ACHN (cell line): ENCODE measurements at places on chromosomes 11 and 22.

DNA sequence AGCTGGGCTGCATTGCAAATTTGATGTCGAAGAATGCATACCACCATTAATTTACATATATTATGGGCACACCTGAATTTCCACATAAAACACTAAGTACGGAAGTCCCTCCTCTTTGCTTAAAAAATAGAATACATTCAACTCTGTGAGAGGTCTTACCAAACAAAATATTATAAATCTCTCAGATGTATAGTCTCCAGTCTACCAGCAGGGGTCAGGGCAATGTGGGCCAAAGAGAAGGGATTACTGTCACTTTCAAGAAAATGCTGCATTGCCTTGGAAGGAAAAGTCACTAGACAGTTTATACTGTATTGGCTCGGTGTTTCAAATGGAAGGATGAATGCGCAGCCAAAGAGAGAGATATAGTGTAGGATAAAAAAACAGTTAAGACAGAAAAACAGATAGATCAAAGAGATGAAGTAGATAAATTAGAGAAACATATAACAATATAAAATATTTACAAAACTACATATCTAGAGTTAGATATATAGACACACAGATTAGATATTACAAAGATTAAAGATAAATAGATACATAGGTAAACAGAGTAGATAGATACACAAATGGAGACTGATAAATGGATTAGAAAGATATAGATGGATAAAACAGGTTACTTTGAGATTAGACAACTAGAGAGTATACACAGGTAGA, 20.9 kb downstream of the SERGEF start:
- peak; percentile 52 for DNase-seq

DNA sequence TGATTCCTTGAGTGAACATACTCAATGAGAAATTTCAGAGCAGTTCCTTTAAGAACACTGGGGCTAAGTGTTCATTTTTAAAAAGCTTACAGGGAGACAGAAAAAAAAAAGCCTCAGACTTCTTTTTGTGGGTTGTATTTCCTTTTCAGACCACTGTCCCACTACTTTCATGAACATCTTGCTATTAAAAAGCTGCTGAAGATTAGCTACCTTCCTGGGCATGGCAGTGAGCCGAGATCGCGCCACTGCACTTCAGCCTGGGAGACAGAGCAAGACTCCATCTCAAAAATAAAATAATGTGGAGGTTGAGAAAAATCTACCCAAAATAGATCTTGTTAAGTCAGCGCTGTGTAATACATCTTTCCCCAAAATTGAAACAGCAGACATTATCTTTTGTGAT, 10.8 kb downstream of the TRAF6 start:
- DNase-seq: no peak

DNA sequence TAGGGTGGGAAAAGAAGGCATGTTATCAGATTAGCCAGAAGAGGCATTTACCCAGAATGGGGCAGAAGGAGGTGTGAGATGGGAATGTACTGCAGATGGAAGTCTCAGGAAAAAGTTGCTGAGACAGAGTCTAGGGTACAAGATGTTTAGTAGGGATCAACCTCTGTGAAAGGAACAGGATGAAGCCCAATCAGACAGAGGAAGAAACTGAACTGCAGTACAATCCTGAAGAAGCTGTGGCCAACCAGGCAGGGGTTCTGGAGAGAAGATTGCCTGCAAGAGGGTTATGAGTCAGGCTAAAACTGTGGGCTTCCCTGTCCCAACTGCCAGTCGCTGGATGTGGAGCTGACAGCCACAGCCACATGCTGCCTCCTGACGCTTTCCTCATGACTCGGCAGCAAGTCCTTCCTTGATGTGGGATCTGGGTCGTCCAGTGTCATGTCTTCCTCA, 64.0 kb downstream of the CWC15 start:
- no peak for DNase-seq

DNA sequence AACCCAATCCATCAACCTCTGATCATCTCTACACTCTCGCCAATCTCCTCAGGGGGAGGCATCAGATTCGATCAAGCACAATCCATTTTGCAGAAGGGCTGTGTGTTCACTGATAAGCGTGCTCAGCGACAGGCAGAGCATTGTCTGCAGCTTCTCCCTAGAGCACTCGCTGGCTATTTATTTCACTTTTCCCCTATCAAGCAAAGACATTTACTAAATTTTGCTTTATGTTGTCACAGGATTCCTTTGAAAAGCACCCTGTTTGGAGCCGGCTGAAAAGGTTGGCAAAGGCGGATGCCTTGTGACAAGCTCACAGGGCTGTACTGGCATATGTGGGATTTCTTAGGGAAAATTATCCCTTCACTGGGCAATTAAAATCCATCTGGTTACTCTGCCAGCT, 1381.5 kb upstream of the TENM4 start:
- no peak for DNase-seq
